ENCODE measurements at places on chromosomes 16 and 17.

- DNase-seq: no peak
These were observed 20.1 kb downstream of the USP6 start for GRCh38 chr17:5135726-5136579.

- peak; percentile 20 for DNase-seq
These were observed at the start of gene FOXJ1 for GRCh38 chr17:76141212-76142038. TSS of gene FOXJ1 (minus strand) at chr17:76141245. CDS start at chr17:76140395, 850 bp downstream.

DNA sequence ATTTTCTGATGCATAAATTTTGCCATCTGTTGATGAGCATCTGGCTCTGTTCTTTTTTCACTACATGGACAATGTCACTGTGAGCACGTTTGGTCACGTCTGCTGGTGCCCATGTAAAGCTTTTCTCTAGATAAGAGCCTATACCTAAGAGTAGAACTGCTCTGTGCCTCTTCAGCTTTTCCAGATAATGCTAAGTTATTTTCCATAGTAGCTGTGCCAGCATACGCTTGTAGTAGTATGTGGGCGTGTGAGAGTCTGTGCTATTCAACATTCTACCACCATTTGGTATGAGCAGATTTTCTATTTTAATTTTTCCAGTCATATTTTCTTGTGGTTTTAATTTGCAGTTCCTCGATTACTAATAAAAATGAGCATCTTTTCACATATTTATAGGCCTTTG is 33.2 kb downstream of the VPS35L start:
- no peak for DNase-seq

DNA sequence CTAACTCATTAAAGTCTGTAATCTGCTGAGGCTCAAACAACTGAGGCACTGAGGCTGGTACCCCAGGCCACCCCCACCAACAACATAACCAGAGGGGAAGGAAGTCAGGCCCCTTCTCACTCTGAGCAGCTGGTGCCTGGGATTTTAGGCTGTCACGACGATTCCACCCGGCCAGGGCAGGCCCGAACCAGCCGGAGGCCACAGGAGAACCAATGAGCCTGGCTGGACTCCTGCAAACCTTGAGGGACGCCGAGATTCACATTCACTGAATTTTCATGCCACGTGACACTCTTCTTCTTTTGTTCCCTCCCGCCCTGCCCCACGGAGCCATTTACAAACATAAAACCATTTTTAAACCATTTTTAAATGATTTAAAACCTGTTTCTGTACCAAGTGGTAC is 48.1 kb downstream of the RPH3AL start:
- DNase-seq: no peak

DNA sequence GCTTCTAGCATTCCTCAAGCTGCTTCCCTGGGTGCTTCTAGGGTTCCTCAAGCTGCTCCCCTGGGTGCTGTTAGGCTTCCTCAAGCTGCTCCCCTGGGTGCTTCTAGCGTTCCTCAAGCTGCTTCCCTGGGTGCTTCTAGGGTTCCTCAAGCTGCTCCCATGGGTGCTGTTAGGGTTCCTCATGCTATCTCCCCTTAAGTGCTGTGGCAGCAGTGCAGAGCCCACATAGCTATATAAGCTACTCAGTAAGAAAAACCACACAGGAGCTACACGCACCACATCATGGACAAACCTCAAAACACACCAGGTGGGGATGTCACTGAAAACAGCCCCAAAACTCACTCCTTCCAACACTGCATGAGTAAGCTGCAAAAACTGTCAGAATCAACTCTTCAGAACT is 35.2 kb downstream of the ANKRD11 start:
- DNase-seq: no peak

- DNase-seq: no peak
These were observed 7.6 kb upstream of the GFAP start for GRCh38 chr17:44922746-44923470.

GRCh38 chr17:50128441-50129352 is 1.3 kb downstream of the SAMD14 start:
- DNase-seq: no peak

DNA sequence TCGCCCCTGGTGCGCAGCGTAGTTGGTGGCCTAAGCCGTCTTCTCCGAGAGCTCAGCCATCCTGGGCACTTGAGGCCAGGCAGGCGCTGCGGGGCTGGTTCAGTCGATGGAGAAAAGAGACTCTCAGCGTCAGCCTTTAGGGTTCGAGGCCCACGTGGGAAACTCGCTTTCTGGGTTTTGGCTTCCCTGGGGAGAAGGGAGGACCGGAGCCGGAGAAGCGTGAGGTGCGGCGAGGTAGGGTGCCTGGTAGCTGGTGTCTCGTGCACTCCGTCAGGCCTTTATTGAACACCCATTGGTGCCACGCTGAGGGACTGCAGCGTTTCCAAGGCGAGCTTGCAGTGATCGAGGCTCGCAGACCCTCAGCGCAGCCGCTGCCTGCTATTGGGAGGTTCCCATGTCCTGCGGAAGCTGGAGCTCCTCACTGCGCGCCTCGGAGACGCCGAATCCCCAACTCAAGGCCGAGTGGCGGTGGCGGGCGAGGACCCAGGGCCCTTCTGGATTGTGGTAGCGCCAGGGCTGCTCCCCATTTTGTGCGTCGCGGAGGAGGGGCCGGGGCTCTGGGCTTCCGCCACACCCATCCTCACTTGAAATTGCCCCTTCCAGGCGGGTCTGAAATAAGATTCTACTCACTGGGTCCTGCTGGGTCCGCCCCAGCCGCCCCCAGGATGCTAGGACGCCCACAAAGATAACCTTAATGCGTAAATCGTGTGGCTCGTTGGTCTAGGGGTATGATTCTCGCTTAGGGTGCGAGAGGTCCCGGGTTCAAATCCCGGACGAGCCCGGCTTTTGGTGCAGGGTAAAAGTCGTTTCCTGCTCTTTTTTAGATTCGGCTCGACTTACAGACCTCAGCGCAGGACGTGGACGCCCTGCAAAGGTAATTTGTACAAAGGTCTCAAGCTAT is 1.2 kb downstream of the OR1F1 start:
- no peak for DNase-seq

- no peak for DNase-seq
These were observed 427.5 kb downstream of the CDH13 start for GRCh38 chr16:83054283-83054682.

DNA sequence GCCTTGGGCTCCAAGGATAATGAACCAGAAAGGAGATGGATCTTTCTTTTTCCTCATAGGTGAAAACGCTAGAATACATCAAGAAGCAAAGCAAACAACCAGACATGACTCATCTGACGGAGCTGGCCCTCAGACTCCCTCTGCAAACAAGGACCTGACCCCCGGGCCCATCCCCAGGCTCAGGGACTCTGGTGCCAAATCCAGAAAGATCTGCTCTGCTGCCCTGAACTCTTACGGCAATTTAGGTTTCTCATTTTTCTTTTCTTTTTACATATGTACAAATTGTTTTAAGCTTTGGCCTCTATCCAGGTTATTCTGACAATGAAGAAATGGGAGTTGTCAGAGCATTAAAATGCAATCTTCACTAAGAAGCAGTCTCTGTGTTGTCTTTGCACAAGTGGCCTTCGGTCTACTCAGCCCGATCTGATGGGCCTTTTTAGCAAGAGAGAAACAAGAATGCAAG is 17.7 kb downstream of the KNOP1 start:
- DNase-seq: no peak

DNA sequence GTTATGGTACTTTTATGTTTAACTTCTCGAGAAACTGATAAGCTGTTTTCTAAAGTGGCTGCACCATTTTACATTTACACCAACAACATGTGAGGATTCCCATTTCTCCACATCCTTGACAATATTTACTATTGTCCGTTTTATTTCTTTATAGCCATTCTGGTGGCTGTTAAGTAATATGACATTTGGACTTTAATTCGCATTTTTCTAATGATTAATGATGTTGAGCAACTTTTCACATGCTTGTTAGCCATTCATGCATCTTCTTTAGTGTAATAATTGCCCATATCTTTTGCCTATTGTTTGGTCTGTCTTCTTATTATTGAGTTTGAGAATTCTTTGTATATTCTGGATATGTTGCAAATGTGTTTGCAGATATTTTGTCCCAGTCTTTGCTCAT is 114.2 kb downstream of the DNAH9 start:
- DNase-seq: no peak

GRCh38 chr16:76897816-76898215 is 293.2 kb upstream of the MON1B start:
- DNase-seq: no peak

GRCh38 chr17:4715063-4715744 is 4.8 kb downstream of the ARRB2 start:
- no peak for DNase-seq

- no peak for DNase-seq
These were observed 27.8 kb upstream of the MRTFB start for GRCh38 chr16:14043278-14043677.

DNA sequence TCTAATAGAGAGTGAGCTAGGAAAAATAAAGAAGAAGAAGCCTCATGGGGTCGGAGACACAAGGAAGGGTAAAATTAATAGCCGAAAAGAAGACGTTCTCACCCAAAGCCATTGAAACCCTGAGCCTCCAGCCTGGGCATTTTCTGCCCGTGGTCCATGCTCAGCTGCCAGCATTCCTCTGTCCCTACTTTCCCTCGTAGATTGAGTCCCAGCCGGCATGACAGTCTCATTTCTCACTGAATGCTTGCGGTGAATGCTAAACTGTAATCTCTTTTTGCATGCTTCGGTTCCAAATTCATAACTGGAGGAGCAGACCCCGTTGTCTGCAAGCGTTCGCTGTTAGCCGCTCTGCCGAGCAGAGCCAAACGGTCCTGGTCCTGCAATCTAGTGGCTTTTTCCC is 54.0 kb upstream of the COX10 start:
- DNase-seq: no peak

DNA sequence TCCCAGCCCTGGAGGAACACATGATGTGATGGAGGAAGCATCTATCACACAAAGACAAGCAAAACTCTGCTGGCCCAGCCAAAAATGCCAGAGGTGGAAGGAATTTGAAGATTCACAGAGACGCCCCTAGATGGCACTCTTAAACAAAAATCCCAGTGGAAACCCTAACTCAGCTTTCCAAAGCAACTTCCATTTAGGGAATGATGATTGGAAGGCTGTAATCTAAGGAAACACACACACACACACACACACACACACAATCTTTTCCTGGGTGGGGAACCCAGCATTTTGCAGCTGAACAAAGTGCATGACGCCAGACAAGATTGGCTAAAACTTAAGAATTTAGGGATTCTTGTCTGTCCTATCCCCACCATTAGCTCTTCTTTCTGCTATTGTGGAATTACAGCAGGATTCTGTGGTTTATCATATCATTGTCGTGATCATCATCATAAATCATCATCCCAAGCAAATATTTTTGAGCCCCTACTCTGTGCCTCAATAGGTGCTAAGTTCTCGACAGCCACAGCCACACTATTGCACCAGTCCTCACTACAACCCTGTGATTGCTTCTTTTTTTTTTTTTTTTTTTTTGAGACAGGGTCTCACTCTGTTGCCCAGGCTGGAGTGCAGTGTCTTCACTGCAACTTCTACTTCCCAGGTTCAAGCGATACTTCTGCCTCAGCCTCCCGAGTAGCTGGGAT is 1.6 kb upstream of the LDAF1 start:
- no peak for DNase-seq

All from GOT3 (cell line).